ENCODE measurements at places on chromosomes 3 and 15.

- no peak for DNase-seq
Observed at GRCh38 chr3:128585189-128585588, 65.4 kb downstream of the RPN1 start.

DNA sequence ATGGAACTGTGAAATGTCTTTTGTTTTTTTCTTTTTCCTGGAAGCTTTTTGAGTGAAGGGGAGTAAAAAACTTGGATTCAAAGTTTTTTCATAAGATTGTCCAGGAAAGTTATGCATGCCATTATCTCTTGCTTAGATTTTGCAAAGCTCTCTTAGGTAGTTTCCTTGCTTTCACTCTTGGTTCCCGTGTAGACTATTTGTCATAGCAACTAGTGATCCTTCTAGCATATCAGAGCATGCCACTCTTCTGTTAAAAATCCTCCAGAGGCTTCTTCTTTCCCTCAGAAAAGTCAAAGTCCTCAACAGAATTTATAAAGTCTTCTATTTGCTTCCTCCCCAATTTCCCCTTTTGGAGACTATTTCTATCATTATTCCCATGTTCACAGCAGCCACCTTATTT lies 21.1 kb downstream of the GTF2E1 start:
- no peak for DNase-seq

DNA sequence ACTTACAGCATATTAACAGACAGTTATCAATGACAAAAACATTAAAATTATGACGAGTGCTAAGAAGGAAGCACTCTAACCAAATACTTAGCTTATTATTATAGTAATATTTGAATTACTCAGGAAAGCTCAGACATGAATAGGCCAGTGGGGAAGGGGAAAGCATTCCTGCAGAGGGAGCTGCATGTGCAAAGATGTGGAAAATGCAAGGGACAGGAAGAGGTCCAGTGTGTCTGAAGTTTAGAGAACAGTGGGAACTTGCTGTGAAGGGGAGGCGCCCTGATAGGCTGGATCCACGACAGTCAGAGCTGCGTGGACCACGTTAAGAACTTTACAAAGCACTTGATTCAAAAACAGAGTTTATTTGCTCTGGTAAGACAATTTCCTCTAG lies 1.2 kb upstream of the SPICE1 start:
- no peak for DNase-seq

- DNase-seq, result no peak
Observed at GRCh38 chr3:73786321-73786807, 161.6 kb upstream of the PDZRN3 start.

GRCh38 chr3:2465842-2466241 lies 367.2 kb downstream of the CNTN4 start:
- no peak for DNase-seq

GRCh38 chr3:177345049-177345972 lies 148.0 kb upstream of the TBL1XR1 start:
- DNase-seq, result peak; percentile 64

DNA sequence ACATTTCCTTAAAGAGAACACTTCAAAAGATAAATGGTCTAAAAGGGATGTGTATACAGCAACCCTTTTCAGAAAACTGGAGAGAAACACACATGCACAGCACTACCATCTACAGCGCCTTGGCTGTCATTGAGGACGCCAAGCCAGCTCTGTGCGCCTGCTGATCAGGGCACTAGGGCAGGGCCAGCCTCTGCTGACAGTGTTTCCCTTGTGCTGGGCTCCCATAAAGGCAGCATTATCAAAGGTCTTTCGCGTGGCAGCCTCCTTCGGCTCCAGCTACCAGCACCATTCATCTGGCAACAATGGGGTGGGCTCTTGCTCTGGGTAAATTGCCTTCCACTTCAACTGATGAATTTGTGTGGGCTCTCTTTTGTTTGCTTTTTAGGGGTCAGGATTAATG lies 53.4 kb downstream of the LDHAL6B start:
- DNase-seq, result no peak

GRCh38 chr3:48788544-48789162 lies 59.0 kb downstream of the PRKAR2A start:
- no peak for DNase-seq

DNA sequence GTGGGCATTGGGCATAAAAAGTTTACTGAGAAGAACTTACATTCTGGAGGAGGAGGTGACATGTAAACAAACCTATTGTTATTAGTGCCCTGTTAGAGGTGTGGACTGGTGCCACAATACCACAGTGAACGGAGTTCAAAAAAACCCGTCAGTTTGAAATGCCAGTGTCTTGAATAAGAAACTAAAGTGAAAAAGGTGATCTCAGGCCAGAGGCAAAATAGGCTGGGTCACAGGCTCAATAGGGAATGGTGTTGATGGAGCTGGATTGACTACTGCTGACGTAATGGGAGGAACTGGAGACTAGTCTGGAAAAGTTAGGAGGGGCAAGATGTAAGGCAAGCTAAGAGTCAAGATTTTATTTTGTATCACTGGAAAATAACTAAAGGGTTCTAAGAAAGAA lies 1.6 kb upstream of the DCBLD2 start:
- DNase-seq, result no peak

Data from NCI-H1092 (cell line).